Activated CD8-positive, alpha-beta memory T cell treated with anti-CD3 and anti-CD28 coated beads for 48 hours (primary cell): ENCODE measurements at places on chromosomes 1 and 21.

- no peak for DNase-seq
Observed at GRCh38 chr1:212944229-212944901, 6.0 kb upstream of the VASH2 start.

GRCh38 chr1:16979475-16980327 lies 719 bp downstream of the MFAP2 start:
- DNase-seq = no peak

DNA sequence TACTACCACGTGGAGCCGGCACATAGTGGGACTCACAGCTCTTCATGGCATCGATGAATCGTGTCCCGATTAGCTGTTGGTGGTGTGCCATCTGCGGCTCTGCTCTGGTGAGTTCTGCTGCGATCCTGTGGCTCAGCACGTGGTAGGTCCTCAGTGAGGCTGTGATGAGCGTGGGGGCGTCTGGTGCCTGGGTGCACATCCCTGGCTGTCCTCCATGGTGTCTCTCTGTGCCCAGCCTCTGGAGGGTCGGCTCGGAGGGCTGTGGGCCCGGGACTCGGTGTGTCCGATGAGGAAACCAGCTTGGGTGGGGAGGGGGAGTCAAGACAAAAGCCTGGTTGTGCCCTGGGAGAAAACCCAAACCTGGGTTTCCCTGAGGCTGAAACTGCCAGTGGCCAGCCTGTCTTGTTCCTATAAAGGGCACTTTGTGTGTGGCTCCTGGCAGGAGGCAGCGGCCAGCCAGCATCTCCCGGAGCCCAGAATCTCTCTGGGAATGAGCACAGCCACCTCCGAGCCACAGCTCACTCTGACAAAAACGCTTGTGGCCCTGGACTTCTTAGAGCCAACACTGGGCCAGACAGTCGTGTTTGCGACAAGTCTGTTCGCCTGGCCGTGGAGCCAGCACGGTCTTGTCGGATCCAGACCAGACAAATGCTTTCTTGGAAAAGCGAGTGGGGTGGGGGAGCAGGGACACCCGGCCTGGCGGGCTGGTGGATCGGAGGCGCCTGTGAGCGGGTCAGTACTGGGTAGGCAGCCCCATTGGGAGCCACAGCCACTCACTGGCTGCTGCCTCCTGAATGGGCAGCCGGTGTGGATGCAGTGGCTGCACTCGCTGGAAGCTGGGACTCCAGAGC lies 31.8 kb downstream of the SPSB1 start:
- DNase-seq = no peak

GRCh38 chr1:20485527-20486456 lies at the start of gene CAMK2N1:
CAMK2N1 (minus strand) TSS chr1:20486210; CDS start chr1:20485379, 831 bp downstream.
- no peak for DNase-seq

DNA sequence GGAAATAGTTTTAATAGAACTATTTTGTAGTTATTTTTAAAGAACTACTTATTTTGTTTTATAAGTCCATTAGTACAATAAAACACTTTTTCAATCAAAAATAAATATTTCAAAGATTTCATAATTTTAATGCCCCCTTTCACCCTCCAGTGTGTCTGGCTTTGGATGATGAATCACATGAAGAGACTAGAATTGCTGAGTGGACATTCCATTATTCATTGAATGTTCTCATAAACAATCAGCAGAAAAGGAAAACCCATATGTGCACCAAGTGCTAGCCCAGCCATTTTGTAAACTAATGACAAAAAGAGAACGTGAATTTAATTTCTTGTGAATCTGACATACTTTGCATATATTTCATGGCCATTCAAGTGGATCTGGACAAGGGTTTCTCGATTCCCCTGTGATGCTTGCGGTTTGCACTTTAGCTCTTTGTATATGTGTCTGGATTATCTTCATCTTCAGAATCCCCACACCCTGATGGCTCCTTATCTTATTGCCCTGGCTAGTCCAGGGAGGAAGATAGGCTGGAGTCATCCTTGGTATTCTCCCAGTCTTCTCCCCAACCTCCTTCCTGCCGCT lies 20.7 kb upstream of the CHIA start:
- no peak for DNase-seq

- DNase-seq = no peak
Observed at GRCh38 chr21:36968414-36968813, 1.9 kb upstream of the HLCS start.

- no peak for DNase-seq
Observed at GRCh38 chr1:50416150-50416527, 7.1 kb downstream of the DMRTA2 start.

DNA sequence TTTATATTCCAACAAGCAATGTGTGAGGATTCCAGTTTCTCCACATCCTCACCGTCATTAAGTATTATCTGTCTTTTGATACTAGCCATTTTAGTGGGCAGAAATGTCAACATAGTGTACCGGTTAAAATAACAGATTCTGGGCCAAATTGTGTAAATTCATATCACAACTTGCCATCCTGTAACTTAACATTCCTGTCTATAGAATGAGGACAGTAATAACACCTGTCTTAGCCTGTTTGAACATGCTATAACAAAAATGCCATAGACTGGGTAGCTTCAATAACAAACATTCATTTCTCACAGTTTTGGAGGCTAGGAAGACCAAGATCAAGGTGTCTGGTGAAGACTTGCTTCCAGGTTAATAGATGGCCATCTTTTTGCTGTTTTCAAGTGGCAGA lies 491.1 kb downstream of the PTBP2 start:
- DNase-seq = no peak

GRCh38 chr1:213685992-213686582 lies 301.7 kb upstream of the PROX1 start:
- DNase-seq = no peak

DNA sequence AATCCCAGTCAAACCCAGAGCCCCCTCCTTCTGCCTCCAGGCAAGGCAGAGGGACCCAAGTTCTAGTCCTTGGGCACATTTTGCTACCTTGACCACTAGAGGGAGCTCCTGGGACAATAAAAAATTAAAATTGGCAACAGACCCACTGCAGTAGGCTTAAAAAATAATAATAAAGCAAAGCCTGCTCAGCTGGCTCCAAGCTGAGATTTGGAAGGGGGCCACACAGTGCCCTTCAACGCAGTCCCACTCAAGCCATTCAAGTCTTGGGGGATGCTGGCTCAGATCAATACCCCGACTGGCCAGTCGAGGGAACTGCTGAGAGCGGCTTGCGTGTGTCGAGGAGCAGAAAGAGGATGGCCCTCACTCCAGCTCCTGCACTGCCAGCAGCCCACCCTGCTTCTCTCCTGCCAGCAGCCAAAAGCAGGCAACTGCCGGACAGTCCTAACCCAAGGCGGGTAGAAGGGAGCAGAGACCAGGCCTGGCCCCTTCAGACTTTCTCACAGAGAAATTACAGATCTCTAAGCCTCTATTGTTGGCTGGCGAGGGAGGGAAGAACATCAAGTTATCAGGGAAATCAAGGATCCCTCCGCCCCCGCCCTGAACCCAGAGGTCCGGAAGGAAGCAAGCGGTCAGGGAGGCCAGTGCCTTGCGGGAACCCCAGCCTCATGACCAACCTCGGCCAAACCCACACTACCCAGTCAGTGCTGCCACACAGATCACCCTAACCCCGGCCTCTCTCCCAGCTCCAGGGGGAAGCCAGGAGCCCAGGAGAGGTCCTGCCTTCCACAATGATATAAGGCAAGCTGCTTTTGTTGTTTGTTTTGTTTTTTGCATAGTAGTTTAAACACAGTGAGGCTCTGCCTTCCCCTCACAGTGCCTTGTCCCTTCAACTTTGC lies 4.9 kb upstream of the ALDH4A1 start:
- DNase-seq = peak; percentile 32

- no peak for DNase-seq
Observed at GRCh38 chr1:83512373-83513193, 486.3 kb downstream of the TTLL7 start.

GRCh38 chr21:36075171-36075570 lies 5.3 kb downstream of the CBR1 start:
- DNase-seq = no peak

DNA sequence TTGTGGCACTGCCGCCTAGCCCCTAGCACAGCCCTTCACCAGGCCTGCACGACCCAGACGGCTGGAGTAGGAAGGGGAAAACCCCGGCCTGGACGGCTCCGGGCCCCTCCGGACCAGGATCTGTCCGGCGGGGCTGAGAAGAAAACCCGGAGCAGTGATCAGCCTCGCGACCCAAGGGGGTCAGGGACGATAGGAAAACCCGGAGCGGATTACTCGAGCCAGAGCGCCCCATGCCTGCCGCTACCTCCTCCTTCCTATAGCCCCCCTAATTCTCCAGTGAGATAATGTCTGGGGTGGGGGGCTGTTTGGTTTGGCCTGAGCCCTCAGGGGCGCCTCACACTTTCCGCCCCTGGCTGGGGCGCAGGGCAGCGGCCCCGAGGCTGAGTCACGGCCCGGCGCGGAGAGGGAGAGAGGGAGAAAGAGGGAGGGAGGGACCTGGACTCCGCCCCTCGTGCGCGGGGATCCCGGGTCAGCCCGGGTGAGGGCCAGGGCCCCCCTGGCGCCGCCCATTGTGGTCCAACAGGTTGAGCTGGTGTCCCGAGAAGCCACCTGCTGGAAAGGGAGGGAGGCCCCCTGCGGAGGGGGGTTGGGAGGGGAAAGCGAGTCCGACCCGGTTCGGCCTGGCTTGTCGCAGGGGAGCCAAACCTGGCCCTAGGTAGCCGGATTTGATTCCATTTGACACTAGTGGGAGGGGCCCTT lies 1.7 kb upstream of the ZBTB7B start:
- DNase-seq = peak; percentile 79

- DNase-seq = no peak
Observed at GRCh38 chr1:236143104-236143948, 987 bp downstream of the GPR137B start.
